ENCODE measurements at places on chromosomes 16 and 17.
A peak's percentile ranks its signal among the peaks of the same experiment; 100 is the strongest.

GRCh38 chr17:45146890-45147580 is 1.2 kb upstream of the HEXIM1 start:
- DNase-seq = peak; percentile 41

- DNase-seq = no peak
Measured at GRCh38 chr17:50155115-50155819, 4.8 kb upstream of the PPP1R9B start.

DNA sequence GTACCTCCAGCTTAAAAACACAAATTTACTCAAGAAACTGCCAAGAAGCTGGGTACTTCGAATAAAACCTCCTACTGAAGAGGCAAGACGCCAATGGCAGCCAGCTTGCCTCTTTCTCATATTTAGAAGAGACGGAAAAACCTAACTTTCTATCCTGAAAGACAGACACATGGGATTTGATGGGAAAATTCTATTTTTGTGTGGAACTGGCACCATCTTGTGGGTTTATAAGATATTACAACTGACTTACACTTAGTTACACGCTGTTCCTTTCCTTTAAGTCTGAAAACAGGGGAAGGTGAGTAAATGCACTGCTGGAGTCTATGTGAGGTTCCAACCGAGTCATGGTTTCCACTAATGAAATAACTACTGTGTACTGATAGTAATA is 10.3 kb downstream of the ZNF18 start:
- DNase-seq = no peak

DNA sequence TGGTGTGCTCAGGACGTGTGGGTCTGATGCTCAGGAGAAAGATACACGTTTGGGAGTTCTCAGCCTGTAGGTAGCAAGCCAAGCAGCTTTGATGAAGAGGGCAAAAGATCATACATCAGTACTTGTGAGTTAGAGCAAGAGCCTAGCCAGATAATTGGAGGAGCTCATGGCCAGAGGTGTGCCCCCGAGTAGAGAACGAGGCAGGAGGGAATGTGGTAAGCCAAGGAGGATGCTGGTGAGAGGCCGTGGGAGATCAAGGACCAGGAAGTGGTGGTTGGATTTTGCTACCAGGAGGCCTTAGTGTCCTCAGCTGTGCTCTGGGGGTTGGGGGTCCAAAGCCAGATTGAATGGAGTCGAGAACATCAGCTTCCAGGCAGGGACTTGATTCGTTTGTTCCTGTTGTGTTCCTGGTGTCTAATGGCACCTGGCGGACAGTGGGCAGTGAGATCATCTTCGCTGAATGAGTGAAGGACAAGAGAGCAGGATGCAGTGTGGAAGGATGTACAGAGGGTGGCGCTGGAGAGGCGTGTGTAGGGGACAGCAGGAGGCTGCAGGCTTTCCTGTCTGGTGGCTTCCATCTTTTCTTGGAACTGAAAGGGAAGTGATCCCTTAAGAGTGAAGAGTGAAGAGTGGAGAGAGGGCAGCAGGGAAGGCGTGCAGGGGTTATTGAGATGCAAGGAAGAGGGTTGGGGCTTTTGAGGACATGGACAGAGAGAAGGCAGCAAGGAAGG is 11.6 kb downstream of the FBXL19 start:
- DNase-seq = no peak

DNA sequence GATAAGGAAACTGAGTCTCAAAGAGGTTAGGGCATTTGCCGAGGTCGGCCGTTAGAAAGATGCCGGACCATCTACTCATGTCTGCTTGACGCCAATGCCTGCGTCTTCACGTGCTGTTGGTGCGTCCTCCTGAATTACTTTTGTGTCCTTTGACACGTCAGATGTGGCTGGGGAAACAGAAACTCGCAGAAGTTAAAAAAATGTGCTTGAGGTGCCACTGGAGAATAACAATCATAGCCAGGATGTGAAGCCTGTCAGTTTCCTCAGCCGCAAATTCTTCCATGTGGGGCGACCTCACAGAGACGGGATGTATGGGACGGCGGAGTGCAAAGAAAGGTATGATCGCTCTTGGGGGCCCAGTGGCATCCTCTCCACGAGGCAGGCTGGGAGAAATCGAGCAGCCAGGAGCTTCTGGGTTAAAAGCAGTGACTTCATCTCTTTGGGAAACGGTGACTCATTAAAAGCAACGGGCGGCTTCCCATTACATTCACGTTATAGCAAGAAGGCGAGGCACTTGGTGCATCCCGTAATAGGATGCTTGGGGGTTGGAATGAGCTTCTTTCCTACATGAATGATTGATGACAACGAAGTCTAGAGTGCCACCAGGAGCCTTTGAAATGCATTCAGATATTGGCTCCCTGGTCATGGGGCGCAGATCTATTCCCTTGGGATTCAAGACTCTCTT is 67.8 kb downstream of the BMERB1 start:
- no peak for DNase-seq

- no peak for DNase-seq
Measured at GRCh38 chr16:57054338-57054737, 38.0 kb upstream of the CPNE2 start.

GRCh38 chr17:18203308-18203707 is 19.7 kb downstream of the ALKBH5 start:
- DNase-seq = no peak

DNA sequence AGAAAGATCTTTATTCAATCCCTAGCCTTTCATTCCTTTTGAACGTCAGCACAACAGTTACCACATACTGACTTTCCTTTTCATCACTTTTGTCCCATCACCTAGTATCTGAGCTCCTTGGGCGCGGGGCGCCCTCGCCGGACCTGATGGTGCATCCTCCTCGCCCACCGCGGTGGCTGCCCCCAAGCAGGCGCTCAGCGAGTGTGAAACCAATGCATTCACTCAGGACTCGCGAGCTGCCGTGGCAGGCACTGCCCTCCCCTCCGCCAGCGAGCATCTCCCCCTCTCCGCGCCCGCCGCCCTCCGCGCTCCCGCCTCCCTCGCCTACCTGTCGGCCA is 756 bp downstream of the KLHL11 start:
- no peak for DNase-seq

DNA sequence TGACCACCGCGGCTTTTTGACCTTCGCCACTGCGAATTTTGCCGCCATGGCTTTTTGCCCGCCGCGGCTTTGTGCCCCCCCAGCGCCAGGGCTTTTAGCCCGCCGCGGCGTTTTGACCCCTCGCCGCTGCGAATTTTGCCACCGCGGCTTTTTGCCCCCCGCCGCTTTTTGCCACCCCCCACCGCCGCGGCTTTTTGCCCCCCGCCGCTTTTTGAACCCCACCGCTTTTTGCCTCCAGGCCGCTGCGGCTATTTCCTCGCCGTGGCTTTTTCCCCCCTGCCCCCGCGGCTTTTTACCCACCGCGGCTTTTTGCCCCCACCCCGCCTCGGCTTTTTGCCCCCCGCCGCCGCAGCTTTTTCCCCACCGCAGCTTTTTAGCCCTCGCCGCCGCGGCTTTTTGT is 134.8 kb upstream of the TP53TG3C start:
- DNase-seq = no peak

- no peak for DNase-seq
Measured at GRCh38 chr16:10971560-10971961, 27.2 kb downstream of the CLEC16A start.

GRCh38 chr16:84190731-84191388 is at the start of gene ADAD2:
Gene ADAD2 (plus strand): TSS chr16:84191157. CDS start chr16:84191231, 74 bp downstream.
- DNase-seq = no peak

Measured in activated T-helper 1 cell treated with Interleukin-2 at 50 U/mL for 16 hours (primary cell).